Inflammatory macrophage treated with lipopolysaccharide for 4 hours (primary cell): ENCODE measurements at places on chromosomes 3 and 15.

DNA sequence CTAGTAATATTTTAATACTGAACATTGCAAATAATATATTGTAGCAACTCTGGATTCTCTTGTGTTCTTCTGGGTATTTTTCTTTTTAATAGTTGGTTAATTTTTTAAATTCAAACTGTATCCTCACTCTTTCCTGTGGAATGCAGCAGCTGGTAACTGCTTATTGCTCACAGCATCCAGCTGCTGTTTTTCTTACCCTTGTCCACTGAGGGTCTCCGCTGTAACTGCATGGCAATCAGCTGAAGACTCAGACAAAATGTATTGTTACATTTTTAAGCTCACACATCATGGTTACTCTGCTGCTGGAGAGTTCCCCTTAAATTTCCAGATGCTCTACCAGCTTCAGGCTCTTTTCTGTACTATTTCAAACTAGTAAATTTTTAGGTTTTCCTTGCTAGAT lies 227.6 kb downstream of the MBNL1 start:
- no peak for DNase-seq

GRCh38 chr3:123790254-123791072 lies 93.7 kb downstream of the MYLK start:
- no peak for DNase-seq

DNA sequence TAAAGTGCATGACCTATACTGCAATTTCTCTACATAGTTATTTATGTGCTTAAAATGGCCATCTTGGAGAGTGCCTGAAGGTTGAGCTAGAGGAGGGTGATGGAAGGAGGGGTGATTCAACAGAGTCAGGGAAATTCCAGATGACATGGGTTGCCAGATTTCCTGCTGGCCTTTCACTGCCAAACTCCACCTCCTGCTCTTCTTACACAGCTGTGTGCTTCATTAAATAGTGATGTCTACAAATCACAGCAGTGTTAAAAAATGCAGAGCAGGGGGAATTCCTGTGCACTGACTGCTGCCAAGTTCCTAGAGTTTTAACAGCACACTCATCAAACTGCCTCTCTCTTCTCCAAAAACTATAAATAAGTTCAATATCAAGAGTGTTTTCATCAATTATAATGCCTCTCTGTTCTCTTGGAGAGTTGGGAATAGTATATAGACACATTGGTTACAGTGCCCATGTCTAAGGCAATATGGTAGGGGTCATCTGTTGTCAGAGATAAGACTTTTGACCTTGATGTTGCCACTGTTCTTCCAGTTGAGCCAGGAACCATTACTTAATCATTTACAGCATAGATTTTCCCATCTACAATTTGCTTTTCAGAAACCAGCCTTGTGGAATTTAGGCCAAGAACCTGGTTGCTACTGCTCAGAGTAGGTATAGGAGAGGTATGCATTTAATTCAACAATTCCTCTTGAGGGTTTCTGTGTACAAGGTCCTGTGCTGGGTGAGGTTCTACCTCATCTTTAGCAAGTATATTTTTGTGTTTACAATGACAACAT lies 79.6 kb downstream of the TP63 start:
- peak; percentile 30 for DNase-seq

DNA sequence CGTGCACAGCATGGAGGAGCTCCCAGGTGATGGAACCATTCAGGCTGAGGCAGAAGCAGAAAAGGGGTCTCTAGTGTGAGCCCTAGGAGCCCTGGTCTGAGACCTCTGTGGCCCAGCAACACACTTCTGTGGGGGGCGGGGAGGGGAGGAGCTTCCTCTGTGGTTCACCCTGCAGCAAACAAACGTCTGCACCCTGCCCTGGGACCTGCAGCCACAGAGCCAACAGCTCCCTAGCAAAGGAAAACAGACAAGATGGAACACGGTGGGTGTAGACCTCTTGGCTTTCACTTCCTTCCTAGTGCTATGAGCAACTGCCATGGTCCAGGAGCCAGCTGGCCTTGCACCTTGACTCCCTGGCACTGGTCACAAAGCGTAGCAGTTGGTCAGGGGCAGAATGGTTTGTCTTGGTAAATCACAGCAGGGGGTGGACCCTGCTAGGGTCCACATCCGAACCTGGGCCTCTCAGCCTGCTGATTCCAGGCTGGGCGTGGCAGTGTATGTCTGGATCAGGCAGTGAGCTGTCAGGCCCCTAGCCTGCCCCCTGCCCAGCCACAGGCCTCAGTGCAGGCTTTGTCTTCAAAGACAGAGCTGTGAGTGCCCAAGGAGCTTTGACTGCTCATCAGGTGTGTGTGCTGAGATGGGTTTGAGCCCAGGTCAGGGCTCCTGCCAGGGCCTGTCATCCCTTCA lies 6.7 kb downstream of the AMIGO3 start:
- DNase-seq, result no peak

DNA sequence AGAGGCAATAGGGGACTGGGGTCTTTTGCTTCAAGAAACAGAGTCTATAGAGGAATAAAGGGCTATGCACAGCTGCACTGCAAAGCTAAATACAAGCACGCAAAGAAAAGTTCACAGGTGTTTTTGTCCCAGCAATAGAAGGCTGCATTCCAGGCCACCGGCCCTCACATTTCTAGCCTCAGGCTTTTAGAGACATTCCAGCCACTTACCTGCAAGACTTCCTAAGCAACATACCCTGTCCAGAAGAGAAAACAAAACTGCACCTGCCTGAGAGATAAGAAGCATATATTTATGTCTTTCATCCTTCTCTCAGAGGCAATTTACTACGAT lies 220.5 kb downstream of the OPA1 start:
- DNase-seq, result no peak

DNA sequence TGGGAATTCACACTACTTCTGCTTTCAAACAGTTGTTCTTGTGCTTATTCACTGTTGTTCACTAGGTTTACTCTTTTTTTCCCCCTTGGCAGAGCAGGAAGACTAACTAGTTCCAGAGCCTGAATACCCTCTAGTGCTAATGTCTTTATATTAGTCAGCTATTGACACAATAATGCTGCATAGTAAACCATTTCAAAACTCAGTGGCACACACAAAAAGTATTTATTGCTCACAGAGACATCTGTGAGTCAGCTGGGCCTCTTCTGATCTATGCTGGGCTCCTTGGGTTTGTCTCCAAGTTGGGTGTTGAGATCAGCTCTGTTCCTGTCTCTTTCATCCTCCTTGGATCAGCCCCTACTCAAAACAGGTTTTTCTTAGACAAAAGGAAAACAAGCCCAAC lies 51.1 kb downstream of the RSRC1 start:
- DNase-seq, result peak; percentile 35

DNA sequence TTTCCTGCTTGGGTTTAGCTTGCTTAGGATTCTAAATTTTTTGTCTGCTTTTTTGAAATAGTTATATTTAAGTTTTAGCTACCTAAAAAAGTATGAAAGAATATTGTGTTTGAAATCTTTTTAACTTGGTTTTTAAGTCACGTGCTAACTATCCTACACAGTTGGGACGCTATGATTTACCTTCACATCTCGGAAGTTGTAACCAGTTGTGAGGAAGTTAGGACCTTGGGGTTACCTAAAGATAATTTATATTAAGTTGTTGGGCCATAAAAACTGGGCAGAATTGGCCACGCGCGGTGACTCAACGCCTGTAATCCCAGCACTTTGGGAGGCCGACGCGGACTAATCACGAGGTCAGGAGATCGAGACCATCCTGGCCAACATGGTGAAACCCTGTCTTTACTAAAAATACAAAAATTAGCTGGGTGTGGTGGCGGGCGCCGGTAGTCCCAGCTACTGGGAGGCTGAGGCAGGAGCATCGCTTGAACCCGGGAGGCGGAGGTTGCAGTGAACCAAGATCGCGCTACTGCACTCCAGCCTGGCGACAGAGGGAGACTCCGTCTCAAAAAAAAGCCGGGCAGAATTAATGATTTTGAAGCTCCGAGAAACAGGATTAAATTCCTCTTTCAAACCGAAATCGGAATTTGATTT lies 1.0 kb downstream of the ZFAND6 start:
- DNase-seq, result peak; percentile 71

GRCh38 chr3:117016378-117016777 lies 306.8 kb downstream of the TUSC7 start:
- no peak for DNase-seq

DNA sequence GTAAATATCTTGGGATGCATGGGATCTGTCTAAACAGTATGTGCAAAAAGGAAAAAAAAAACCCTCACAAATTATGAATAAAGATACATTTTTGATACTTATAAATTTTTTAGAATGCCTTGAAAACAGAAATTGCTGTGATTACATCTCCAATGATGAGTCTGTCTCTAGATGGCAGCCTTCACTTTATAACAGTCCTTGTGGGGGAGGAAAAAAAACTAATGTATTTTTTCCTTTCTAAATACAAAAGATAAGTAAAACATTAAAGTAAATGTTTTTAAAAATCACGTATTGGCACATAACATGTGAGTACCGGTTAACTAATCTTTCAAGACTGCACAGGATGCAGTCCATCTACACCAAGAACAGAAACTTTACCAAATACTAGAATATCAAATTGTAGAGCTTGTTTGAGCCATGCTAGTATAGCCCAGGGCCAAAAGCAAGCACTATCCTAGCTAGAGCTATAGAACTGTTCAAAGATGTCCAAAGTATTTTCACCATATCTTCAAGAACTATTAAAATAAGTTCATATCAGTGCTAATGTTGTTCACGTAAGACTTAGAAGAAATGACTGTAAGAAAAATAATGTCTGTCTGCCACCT lies 206.4 kb downstream of the STAG1 start:
- DNase-seq, result peak; percentile 5

DNA sequence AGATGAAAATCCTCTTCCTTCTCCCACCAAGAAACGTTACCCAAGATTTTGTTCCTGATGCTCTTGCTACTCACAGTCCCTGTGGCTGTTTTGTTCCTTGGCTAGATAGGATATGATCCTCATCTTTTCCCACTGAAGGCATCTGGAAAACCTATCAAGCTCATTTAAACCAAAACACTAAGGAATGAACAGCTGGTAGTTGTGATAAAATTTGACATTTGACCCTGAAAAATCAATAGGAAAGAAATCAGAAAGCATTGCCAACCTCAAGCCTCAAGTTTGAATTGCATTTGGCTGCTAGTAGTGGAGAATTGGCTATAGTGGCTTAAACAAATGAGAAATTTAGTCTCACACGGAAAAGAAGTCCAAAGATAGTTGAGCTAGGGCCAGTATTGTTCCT lies 170.6 kb upstream of the CHRM5 start:
- no peak for DNase-seq

DNA sequence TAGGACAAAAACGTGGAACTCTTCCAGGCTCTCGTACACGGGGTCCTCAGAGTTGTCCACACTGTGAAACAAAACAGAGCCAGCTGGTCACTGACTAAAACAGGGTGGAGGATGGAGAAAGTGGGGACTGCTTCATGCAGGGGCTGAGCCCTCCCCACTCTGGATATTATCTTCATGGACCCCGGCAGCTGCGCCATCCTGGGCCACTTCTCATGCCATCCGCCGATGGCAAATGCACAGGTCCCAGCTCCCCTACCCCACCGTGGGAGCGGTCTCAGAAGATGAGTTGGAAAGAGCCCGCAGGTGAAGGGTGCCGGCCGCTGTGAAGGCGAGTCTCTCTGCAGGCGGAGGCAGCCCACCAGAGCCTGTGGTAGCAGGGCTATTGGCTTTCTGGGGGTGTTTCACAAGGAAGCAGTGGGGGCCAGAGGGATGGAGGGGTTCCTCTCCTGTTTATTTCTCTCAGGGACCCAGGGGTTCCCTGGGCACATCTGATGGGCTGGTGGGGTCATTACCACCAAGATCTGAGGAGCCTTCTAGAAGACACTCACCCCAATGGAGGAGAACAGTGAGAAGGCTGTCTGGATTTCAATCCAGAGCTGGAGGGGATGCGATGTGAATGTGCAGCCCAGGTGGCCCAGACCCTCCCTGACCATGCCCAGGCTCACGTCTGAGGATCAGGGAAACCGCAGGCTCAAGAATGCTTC lies 177.3 kb downstream of the KLF13 start:
- no peak for DNase-seq

DNA sequence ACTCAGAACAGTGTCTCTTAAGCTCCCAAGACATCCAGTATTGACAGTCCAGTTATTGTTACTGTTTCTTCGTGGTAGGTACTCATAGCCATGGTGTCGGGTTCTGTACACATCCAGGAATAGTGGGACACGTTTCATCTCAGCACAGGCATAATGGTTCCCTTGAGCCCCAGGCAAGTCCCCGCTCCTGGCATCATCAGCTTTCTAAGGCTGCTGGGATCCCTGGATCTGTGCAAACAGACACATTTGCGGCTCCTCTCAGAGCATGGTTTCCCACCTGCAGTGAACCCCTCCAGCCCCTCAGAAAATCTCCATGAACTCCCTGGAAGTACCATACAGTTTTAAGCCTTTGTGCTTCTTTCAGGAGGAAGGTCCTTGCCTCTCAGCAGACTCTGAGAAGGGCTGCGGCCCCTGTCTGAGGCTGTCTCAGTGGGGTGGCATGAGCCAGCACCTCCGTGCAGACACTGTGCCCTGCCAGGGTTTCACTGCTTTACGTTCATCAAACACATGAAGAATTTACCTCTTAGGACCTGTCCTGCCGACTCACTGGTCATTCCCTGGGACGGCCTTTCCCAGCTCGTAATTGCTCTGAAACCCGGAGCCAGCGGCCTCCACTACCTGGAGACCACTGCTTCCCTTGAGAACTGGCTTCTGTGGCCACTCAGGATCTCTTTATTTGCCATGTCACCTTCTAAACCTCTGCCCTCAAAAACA lies 124.9 kb downstream of the LRRK1 start:
- DNase-seq, result no peak

DNA sequence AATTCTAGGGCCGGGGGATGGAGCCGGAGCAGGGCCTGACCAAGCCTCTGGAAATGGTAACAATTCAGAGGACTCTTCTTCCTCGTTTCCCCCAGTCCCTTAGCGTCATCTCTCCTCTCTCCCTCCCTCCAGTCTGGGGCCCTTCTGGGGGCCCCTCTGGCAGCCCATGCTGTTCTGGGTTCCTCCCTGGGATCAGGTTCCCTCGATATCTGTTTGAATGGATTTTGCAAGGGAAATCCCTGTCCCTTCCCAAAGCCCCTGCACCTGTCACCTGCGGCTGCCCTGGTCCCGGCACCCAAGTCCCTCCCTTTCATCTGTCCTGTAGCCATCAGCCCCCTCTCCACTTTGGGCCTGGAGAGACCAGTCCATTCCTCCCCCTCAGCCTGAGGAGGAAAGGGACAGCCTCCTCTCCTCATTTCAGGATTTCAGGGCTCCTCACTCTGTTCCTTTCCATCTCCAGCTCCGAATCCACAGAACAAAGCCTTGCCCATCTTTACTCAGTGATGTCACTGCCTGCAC lies 1.7 kb upstream of the PLCB2 start:
- no peak for DNase-seq

GRCh38 chr15:74799856-74800558 lies 12.6 kb upstream of the LMAN1L start:
- peak; percentile 94 for DNase-seq

GRCh38 chr3:4963669-4964570 lies 15.3 kb upstream of the BHLHE40 start:
- DNase-seq, result peak; percentile 41

- no peak for DNase-seq
Measured at GRCh38 chr3:56122911-56123310, 345.4 kb downstream of the ERC2 start.

DNA sequence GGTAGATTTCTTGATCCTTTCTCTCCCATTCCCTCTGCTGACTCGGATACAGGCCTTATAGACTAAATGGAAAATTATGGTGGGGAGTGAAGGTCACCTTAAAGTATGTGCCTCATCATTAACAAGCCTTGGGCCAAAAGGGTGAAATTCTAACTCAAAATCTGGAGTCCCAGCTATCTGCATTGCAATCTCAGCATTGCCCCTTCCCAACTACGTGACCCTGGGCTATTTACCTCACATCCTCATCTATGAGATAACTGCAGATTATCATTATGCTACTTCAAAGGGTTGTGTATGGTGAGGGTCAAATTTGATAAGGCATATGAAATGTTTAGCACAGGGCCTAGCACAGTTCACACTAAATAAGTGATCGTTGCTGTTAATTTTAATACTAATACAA lies 147.7 kb downstream of the WNT5A start:
- no peak for DNase-seq
